ENCODE measurements at places on chromosomes 4 and X.
A peak's percentile ranks its signal among the peaks of the same experiment; 100 is the strongest.

GRCh38 chr4:48979914-48980579 is 6.0 kb upstream of the CWH43 start:
- DNase-seq = no peak

GRCh38 chrX:132022967-132023895 is at the start of gene STK26:
Gene STK26, plus strand, starts transcription at chrX:132023302. Its CDS starts 316 bp downstream, at chrX:132023618.
- peak; percentile 21 for DNase-seq

DNA sequence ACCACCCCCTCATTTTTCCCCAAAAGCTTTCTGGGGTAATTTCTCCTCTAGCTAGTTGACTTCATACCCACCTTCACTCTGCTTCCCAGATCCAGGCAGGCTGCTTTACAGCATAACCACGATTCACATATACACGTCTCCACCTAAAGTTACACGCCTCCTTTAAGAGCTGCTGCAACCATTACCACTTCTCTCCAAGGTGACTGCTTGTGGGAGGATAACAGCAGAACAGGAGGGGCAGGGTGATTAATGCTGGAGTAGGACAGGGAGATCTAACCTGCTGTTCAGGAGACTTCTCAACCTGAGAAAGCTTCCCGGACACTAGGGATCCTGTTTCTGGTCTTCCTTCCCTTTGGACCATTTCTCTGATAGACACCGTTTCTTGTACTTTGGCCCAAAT is 77.4 kb downstream of the MGST2 start:
- no peak for DNase-seq

GRCh38 chrX:2679534-2680485 is 11.3 kb upstream of the CD99 start:
- no peak for DNase-seq

DNA sequence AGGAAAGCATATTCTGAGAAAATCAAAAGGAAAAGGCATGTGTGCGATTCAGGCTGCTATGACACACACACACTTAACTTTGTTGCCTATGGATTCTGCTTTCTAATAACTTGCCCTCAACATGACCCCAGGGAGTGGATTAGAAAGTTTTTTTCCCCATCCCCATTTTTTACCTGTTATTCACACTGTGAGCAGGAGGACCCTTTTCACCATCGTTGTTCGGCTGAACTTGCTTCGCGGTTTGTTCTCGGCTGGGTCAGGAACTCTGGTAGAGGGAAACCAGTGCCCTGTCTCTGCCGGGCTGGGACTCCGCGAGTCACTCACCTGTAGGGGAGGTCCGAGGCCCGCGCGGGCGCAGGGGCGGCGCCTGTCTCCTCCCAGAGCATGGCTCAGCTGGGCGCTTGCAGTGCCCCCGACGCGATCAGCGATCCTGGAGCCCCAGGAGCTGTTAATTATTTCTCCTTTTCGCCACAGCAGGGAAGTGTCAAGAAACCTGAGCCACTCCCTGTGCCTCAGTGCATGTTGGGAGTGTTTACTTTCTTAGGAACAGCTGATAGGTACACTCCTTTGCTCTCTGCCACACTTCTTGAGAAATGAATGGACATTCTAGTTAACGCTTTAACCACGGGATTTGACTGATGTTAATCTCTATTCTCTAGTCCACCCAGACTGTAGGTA is at the start of gene RASSF6:
RASSF6 (minus strand) TSS at position 322 of the 678 bp plus-strand sequence. CDS start 8,641 bp downstream, outside the sequence.
- DNase-seq = peak; percentile 19

DNA sequence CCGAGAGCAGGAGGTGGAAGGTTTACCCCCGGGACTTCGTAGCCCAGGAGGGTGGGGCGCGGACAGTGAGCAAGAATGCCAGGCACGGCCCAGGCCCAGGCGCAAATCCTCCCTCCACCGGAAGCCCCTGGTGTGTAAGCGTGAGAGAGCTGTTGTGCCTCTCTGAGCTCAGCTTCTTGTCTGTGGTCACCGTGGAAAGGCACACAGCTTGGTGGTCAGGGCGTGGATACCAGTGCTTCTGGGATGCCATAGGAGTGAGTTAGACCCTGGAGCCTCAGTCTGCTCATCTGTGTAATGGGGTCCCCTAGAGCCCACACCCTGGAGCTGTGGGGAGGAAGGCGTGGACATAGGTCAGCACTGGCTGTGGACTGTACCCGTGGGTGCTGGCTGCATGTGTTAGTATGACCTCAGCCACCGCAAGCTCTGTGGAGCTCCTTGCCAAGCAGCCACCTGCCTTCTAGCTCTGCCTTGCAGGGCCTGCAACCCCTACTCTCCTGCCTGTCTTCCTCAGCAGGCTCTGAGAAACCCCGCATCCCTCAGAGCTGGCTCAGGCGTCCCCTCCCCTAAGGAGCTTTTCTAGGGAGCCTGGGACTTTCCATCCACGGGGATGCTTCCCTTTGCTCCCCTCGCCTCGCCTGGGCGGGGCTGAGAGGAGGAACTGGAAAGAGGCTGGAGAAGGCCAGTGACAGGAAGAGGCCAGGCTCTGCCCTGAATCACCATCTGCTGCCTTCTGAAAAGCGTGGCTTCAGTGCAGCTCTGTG is 28.0 kb upstream of the AFAP1 start:
- DNase-seq = no peak

GRCh38 chr4:10275696-10276095 is 159.1 kb upstream of the WDR1 start:
- DNase-seq = no peak

DNA sequence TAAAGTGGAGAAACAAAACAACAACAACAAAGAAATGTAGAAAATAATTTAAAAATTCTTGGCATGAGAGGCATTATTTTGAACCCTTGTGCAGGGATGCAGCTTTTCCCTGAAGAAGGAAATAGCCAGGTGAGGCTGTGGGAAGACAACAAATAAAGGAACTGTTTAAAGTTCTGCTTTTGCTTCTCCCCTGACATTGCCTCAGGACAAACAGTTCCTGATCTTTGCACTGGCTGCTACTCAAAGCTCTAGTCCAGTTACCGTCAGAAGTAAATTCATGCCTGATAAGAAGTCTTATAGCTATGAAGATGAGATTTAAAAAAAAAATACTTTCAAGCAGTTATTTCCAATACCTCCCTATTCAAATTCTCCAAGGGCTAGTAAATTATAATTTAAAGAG is 233.8 kb downstream of the IL15 start:
- no peak for DNase-seq

DNA sequence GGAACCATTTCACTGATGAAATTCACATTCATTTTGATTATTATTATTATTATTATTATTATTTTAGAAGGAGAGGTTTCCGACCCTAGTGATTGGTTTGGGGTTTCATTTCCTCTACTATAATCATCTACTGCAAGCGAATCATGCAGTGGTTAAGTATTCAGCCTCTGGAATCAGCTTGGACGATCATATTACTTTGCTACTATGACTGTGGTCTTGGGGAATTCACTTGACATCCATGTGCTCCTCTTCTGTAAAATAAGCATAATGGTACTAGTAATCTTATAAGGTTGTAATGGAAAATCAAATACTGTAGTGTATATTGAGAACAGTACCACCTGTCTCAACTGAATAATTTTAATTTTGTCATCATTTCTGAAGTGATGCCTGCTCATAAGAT is 132.1 kb upstream of the SLC4A4 start:
- no peak for DNase-seq

GRCh38 chr4:94870146-94870545 is 112.4 kb downstream of the BMPR1B start:
- no peak for DNase-seq

DNA sequence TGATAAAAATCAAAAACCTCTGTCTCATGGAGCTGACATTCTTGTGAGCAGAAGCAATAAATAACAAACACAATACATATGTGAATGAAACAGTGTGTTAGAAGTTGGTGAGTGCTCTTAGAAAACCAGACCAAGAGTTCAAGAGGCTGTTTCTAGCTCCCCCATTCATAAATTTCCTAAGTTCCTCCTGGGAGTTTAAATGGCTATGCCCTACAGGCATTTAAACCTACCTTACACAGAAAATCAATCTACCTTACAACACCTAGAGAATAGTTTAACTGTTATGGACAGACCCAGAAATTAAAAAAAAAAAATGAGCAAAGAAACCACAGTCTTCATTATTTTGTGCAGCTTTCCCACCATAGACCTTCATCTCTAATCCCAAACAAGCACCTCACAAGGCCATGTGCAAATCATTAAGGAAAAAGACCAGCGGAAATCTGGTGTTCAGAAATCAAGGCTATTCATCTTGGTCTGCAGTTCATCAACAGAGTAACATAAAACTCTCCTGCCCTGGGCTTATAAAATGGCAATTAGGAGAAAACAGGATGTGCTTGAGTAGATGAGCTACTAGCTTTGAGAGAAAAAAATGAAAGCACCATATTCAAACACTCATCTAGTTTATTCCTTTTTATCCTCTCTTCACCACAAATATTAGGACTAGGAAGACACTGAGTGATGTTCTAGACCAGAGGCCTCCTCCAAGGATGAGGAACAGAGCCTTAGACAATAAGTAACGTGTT is 147.2 kb downstream of the SHROOM3 start:
- no peak for DNase-seq

GRCh38 chr4:112721627-112722026 is 84.7 kb downstream of the LARP7 start:
- DNase-seq = no peak

- no peak for DNase-seq
These were observed 12.7 kb downstream of the PRSS12 start for GRCh38 chr4:118340109-118340508.

DNA sequence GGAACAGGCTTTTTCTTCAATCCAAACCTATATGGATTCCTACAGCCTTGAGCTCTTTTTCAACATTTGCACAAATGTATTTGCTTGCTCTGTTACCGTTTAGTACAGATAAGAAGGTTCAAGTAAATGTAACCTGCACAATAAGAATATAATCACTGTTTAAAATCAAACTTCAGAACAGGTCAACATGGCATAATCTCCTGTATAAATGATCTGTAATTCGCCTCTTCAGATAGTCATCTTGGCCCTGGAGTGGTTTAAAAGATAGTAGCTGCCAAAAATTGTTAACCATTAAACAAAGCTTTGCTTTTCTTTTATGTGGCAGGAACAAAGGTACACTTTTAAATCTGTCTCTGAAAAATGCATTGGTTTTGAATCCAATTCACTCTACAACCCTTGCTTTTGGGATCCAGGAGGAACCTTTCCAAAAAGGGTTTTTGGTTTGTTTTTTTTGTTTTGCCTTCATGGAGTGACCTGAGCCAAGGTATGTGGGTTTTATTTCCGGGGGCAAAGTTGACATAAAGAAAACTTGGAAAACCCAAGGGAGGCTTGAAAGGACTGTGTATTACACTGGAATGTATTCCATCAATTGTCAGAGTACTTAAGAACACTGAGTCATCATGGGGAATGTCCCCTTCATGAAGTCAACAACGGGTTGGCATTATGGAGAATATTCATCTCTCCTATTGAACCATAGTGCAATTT is 210.4 kb upstream of the HCCS start:
- DNase-seq = no peak

GRCh38 chr4:183118585-183118984 is 19.5 kb downstream of the WWC2 start:
- no peak for DNase-seq

GRCh38 chr4:14700544-14700943 is 301.7 kb upstream of the CPEB2 start:
- no peak for DNase-seq

- no peak for DNase-seq
These were observed 94.4 kb downstream of the GRIA2 start for GRCh38 chr4:157314906-157315305.

- no peak for DNase-seq
These were observed 297.8 kb downstream of the RAPGEF2 start for GRCh38 chr4:159400558-159401225.

- no peak for DNase-seq
These were observed 29.3 kb upstream of the FAM47C start for GRCh38 chrX:36978886-36979285.
